Mammary epithelial cell (primary cell): ENCODE measurements at places on chromosomes 7 and 10. TPM values are rescaled to one million over a fixed set of nuclear protein-coding genes. Genes with fewer than 3 reads are reported as not detected.

The ZEB1 gene
- 1.2 TPM for total RNA-seq

The TAS2R4 gene
- 3.8 TPM for total RNA-seq

The KIF11 gene
- 9.3 and 22.4 TPM in 2 replicates for total RNA-seq

The GIMAP2 gene
- total RNA-seq, result 1.4 TPM in 1 of 2 replicates, not detected in the other

The CASP2 gene
- 18.3 TPM for total RNA-seq

The MSMB gene
- total RNA-seq, result not detected

The LRRD1 gene
- not detected in 2 replicates for total RNA-seq

The ST8SIA6 gene
- total RNA-seq, result 0.17 TPM

The CALML5 gene
- total RNA-seq, result not detected in 2 replicates

The TRPV5 gene
- not detected in 2 replicates for total RNA-seq

The CLRN3 gene
- total RNA-seq, result not detected

The CYP26A1 gene
- total RNA-seq, result not detected

The EXOSC1 gene
- total RNA-seq, result 35.8 and 51.6 TPM in 2 replicates

The PAPSS2 gene
- total RNA-seq, result 3.8 TPM

The EPHB4 gene
- total RNA-seq, result 59.9 and 75.0 TPM in 2 replicates

The FAM25G gene
- total RNA-seq, result 2.9 and 4.1 TPM in 2 replicates

The PITX3 gene
- total RNA-seq, result not detected in 2 replicates

The NODAL gene
- 0.17 TPM for total RNA-seq

The CHAT gene
- not detected for total RNA-seq

The CALML3 gene
- 327 and 704 TPM in 2 replicates for total RNA-seq

The INSYN2A gene
- total RNA-seq, result 0.17 TPM

The FEZF1 gene
- total RNA-seq, result not detected

The H2BK1 gene
- not detected for total RNA-seq

The ZMYND11 gene
- 39.2 TPM for total RNA-seq

The GRM3 gene
- not detected in 2 replicates for total RNA-seq

The MAT1A gene
- 1.3 TPM for total RNA-seq

The ZCWPW1 gene
- total RNA-seq, result 1.7 and 3.7 TPM in 2 replicates

The SPDYE16 gene
- total RNA-seq, result not detected in 2 replicates

The ZNF503 gene
- 33.7 TPM for total RNA-seq

The FBXL13 gene
- total RNA-seq, result 1.3 TPM

The STEAP1B gene
- total RNA-seq, result 0.61 and 1.6 TPM in 2 replicates

The CCDC3 gene
- 3.2 and 3.7 TPM in 2 replicates for total RNA-seq

The EPC1 gene
- 24.5 TPM for total RNA-seq

The GDF2 gene
- not detected for total RNA-seq

The PCGF6 gene
- 11.3 TPM for total RNA-seq

The MSS51 gene
- total RNA-seq, result 1.7 and 1.8 TPM in 2 replicates

The FAM25A gene
- total RNA-seq, result 4.1 and 6.8 TPM in 2 replicates

The XRCC2 gene
- total RNA-seq, result 1.2 TPM

The AKR1E2 gene
- 9.8 and 10.6 TPM in 2 replicates for total RNA-seq

The EIF5AL1 gene
- total RNA-seq, result 1.3 and 1.8 TPM in 2 replicates

The BTBD16 gene
- total RNA-seq, result 0.24 TPM in 2 replicates

The POLR3A gene
- 20.8 TPM for total RNA-seq
